ENCODE measurements at places on chromosomes 6 and 20.

DNA sequence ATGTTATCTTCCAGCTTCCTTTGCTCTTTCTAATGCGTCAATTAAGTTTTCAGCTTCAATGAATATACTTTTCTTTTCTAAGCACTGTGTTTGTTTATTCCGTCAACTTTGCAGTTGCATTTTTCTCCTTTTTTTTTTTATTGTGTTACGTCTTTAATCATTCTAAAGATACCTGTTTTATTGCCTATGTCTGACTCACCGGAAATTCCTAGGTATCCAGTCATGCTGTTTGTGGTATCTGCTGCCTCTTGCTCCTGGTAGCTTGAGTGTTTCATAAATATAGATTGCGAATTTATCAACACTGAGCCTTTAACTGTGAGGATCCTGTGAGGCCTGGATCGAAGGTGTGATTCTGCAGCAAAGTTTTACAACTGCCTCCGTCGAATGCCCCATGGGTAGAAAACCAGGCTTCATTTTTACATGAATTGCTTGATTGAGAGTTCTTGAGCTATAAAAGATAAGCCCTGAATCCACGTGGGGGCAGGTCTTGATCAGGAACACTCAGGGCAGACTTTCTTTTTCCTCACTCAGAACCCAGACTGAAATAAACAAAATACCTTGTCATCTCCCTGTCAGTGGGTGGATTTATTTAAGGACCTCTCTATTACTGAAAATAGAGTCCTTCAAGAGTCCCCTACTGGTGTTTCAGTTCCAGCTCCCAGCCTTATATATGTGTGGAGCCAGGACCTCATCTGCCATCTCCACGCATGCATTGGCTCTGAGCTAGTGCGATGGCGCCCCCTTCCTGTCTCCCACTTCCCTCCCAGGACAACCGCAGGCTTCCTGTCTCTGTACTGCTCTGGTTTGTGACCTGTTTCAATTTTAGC lies 60.1 kb upstream of the LRRC1 start:
- DNase-seq = no peak

DNA sequence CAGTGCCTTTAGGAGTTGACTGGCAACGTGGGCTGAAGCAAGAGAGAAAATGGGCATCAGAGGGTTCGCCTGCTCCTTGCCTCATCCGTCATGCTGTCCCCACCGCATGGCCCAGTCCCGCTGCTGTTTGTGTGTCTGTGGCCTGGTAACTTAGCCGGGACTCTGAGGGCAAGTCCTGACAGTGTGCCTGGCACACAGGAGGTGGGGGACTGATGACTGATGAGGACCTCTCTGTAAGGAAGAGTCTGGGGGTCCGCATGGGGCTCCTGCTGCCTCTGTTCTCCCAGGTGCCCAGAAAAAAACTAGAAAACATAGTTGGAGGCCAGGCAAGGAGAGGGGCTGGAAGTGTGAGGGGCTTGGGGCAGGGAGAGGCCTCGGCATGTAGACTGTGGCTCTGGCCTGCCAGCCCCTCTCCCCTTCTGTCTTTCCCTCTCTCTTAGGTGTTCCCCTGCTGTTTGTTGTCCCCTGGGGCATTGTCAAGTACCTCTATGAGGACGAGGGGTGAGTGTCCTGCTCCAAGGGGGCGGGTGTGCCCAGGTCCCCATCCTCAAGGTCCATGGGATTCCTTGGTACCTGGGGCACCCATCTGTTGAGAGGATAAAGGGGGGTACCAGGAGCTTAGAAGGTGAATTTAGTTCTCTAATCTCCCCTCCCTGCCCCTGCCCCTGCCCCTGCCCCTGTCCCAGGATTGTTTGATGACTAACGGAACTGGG lies 29.5 kb downstream of the GLP1R start:
- no peak for DNase-seq

DNA sequence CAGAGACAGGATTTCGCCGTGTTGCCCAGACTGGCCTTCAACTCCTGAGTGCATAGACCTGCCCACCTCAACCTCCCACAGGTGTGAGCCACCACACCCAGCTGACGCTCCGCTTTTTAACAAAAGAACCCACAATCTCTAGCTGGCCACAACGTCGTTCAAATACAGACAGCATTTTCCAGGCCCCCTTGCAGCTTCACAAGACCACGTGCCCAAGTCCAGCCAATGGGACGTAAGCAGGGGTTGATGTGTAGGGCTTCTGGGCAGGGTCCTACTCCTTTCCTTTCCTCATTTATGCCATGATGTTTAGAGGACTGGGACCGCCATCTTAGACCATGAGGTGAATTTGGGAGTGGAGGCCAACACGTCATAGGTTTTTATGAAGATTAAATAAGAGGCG lies 81.0 kb downstream of the TFAP2C start:
- no peak for DNase-seq

DNA sequence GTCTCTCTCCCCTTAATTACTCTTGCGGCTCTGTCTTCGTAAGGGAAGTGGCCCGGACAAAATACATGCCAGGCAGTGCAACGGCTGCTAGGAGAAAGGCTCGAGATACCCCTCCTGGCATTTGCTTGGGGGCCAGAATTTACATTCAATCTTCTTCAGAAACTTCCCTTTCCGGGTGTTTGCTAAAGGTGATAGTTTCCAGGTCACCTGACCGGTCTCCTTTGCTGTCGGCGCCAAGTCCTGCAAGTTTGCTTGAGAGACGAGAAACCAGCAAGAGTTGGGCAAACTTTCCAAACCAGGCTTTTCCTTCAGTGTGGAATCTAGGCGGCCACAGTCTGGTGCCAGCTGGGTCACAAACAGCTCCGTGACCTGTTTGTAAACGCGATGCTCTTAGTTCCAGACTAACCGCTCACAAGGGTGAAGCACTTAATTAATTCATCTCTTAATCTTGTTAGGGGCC lies 563 bp upstream of the SRSF3 start:
- no peak for DNase-seq

- no peak for DNase-seq
Observed at GRCh38 chr6:133097208-133097607, 143.9 kb upstream of the EYA4 start.

DNA sequence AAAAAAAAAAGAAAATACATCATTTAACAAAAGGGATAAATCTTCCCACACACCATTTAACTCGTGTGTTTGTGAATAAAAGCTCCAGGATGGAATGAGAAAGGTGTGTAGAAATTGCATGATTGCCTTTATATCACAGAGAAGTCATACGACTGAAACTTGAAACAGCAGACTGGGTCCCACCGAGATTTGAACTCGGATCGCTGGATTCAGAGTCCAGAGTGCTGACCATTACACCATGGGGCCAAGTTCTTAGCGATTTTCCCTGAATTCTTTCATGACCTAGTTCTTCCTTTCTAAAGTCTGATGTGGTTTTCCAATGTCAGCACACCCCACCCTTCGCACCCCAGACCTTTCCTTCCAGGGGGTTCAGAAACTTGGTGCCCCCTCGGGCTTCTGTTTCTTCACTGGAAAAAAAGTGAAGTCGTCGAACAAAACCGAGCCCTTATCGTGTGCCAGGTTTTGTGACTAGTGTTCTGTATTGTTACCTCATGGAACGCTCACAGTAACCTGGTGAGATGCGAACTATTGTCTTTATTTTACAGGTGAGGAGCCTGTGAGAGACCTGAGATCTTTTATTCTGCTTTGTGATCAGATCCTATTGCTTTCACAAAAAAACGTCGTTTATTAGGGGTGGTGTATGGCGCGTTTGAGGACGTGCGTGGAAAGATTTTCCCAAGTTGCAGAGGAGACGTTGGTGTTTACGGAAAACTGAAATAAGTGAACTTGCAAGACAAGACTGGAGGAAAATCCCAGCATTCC lies 120.8 kb downstream of the OR2B2 start:
- DNase-seq = no peak

GRCh38 chr6:4636881-4637224 lies 139.4 kb upstream of the CDYL start:
- DNase-seq = no peak

DNA sequence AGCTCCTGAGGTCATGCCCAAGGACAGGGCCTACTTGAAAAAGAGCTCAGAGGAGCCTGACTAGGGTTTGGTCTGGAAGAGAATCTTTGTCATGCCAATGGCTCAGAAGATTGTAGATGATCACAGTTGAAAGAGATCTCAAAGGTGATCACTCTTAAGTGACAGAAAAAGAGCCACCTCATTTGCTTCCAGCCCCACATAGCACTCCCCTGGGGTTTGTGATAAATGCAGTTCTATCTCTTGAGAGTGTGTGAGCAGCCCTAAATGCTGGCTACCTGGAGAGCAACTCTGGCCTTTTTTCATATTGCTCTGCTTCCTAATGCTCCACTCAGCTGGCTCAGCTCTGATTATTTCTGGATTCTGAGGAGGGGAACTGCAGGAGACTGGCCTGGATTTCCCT lies 39.3 kb downstream of the KLHL32 start:
- DNase-seq = no peak

DNA sequence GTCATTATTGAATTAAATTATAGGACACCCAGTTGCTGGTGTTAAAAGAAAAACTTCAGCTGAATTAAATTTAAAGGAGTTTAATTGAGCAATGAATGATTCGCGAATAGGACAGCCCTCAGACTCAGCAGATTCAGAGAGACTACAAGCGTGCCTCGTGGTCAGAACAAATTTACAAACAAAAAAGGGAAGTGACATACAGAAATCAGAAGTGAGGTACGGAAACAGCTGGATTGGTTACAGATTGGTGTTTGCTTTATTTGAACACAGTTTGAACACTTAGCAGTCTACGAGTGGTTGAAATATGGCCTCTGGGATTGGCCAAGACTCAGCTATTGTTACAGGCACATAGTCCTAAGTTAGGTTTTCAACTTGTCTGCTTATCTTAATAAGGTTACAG lies 25.8 kb upstream of the TNFRSF21 start:
- DNase-seq = no peak

DNA sequence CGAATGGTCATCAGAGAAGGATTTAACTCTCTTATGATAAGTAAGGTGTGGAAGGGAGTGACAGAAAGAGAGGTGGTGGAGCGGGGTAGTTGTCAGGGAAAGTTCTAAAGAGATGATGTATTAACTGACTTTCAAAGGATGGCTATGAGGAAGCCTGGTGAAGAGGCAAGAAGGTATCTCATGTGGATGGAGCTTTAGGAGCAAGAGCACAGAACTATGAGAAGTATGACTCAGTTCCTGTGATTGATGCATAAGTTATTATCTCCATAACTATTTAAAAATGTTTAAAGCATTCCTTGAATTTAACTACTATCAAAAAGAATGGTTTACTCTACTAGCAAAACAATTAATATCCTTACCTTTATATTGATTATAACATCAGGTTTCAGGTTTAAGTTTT lies 28.8 kb downstream of the AK9 start:
- DNase-seq = no peak

GRCh38 chr6:20173833-20174792 lies 38.2 kb downstream of the MBOAT1 start:
- DNase-seq = no peak

DNA sequence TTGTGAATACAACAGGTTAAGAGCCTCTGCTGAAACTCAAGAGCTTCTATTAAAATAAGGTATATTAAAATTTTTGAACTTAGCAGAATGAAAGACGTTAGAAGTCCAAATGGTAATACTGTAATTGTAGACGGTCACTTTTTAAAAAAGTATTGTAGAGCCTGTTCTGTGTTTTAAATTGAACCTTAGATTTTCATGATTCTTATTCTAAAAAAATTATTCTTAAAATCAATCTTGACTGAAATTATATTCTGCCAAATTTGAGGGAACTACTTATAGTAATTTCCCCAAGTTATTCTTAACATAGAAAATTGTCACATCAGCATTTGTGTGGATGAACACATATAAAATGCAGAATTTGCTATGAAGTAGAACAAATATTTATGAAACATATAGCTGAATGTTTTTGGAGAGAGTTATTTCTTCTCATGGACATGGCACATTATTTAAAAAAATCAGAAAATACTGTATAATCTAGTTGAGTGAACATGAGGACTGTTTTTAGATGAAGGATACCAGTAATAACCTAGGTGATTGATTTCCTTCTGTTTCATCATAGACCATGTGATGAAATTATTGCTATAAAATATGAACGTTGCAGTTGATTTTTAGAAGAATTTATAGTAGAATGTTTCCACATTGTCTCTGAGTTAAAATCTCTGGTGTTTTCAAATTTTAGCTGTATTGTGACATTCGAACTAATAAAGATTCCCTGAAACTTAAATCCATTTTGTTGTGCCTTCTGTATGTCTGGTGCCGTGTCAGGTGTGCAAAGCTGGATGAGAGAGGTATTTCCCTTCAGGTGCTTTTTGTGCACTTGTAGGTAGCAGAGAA lies 2.8 kb downstream of the TBPL1 start:
- no peak for DNase-seq

- no peak for DNase-seq
Observed at GRCh38 chr6:77415706-77416105, 47.6 kb downstream of the HTR1B start.

DNA sequence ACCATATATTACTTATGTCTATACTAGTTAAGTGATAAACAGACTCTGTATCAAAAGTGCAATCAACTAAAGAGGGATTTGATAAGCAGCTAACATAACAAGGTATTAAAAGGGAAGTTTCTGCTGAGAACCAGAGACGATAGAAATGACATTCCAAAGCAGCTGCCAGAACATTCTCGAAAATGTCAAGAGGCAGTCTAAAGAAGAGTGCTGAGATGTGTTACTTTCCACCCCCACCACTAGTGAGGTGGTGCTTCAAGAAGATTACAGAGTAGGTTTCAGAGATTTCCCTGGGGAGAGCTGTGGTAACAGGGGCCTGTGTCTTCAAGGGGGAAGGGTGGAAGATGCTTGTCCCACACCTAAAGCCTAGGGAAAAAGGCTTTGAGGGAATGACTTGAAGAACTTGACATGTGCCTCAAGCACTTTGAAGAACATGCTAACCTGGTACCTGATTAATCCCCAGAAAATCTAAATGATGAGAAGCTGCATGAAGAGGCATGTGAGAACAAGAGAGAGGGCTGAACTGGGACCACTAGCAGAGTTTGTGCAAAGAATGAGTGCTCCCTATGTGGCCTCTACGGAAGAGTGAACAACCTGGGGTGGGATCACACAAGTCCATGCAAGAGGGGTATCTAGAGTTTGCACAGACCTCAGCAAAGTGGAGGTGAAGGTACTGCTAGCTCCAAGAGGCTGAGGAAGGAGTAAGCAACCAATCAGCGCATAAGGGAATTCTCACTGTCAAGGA lies 5.0 kb downstream of the FAM184A start:
- DNase-seq = no peak

GRCh38 chr6:112307707-112308106 lies 39.4 kb upstream of the RFPL4B start:
- DNase-seq = no peak

DNA sequence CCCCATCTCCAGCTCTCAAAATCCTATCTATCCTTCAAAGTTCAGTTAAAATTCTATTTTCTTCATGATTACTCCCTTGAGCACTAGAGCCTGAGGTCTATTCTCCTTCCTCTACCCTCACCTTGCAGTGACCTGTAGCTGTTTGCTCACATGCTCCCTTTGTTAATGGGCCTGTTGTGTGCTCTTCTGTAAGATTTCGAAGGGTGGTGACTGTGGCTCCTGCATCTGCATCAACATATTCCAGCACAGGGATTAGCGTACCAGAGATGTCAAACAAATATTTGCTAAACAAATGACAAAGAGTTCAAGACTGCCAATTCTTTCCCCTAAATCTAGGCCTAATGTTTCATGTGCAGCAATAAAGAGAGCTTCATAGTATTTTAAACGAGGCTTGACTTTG lies 69.5 kb downstream of the ELOVL5 start:
- DNase-seq = no peak
